ENCODE measurements at places on chromosomes 3 and 15.

DNA sequence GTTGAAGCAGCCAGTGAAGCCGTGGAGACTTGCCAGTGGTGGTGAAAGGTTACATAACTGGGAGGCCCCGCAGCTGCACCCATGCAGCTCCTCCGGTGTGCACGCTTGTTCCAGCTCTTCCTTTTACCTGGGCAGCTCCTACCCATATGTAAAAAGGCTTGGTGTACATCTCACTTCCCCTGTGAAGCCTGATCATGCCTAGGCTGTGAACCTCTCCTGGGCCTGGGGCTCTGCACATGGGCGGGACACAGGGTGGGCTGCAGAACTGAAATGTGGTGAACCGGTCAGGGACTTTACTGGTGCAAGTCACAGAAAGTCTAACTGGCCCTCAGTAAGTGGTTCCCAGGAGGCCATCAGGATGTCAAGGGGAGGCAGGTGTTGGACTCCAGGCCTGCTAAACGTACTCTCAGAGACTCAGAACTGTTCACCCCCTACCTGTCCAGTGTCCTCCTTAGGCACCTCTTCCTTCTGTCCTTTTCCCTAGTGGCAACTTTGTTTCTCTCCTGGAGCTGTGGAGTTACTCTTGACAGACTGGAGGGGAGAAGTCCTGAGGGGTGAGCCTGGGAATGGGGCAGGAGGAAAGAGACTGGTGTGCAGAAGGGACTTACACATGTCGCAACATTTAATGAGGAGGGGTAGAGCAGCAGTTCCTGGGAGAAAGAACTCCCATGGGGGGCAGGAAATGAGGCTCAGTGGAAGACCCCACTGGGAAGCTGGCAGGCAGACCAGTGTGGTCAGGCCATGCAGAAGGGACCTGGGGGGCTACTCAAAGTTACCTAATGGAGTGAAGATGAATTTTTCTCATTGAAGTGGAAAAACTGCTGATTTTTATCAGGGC, 148.1 kb downstream of the EEFSEC start:
- DNase-seq, result no peak

GRCh38 chr15:88108991-88109390, 147.5 kb downstream of the NTRK3 start:
- DNase-seq, result peak; percentile 13

GRCh38 chr15:80619680-80620079, 75.4 kb upstream of the ABHD17C start:
- peak; percentile 17 for DNase-seq

GRCh38 chr15:59632714-59633113, 21.1 kb downstream of the GCNT3 start:
- DNase-seq, result peak; percentile 37
